ENCODE measurements at places on chromosomes 5 and 9.

DNA sequence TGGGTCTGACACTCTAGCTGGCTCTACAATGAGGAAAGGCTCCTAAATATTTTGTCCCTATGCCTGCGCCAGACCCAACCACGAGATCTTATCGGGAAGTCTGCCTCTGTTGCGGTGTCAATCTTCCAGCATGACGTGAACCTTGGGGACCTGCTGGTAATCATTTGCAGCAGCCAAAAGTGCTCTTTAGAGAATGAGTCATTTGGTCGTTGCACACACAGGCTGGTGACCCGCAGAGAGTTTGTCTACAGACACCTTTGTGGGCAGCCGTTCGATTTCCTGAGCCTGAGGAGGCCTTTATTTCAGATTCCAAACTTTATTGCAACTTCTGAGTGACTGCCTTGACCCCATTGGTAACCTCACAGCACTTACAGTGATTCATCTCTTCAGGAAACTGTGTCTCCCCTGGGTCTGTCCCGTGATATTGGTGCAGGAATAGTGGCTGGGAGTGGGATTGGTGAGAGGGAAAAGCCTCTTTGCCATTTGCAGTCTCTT is 326.1 kb downstream of the NSG2 start:
- DNase-seq, result no peak

DNA sequence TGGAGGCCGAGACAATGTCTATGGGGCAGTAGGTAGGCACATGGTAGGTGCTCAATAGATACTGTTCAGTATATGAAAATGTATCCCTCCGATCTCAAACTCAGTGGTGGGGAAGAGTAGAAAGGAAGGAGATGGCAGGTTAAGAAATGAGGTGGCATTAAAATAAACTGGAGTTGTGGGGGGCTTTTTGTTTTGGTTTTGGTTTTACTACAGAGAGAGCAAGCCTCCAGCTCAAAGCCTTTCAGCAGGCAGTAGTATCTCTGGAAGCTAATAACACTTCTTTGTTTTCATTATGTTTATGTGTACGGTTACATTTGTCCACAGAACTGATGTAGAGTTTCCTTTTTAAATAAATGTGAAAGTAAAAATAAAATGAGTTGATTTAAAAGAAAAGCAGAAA is 8.6 kb downstream of the MFAP3 start:
- no peak for DNase-seq

- no peak for DNase-seq
Measured at GRCh38 chr9:130986356-130986965, 22.5 kb upstream of the LAMC3 start.

GRCh38 chr5:51882647-51883046 is 499.4 kb downstream of the ISL1 start:
- no peak for DNase-seq

DNA sequence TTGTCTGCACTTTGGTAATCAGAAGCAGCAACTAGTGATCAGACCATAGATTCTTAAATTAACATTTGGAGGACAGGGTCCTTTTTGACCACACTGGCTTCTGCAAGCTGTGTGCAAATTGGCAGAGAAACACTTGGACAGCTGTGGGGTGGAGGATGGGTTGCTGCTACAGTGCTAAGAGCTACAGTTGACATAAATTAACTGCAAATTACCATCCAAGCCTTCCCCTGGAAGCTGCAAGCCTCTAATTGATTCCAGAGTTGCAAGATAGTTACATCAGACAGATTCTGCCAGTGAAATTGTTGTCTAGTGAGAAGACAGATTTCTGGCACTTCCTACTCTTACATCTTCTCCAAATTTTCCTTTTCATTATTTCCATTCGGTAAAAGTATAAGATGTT is 517.7 kb downstream of the DIRAS2 start:
- DNase-seq, result no peak

GRCh38 chr5:112161392-112161748 is 257.7 kb downstream of the EPB41L4A start:
- DNase-seq, result no peak

- DNase-seq, result no peak
Measured at GRCh38 chr5:6576861-6577501, 55.9 kb downstream of the NSUN2 start.

DNA sequence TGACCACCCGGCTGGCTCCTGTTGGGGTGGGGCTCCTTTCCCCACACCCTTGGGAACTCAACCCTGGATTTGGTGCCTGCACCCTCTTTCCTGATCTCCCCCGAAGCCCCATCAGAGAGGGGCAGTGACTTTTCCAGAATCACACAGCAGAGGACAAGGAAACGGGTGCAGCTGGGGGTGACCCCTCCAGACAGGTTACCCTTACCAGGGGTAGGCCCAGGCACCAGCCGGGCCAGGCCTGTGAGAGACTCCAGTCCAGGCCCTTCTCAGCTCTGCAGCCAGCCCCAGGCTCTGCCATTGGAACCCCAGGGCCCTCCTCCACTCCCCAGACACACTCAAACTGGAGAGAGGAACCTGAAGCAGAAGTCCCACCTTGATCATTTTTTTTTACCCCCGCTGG is 19.0 kb upstream of the PHYHD1 start:
- no peak for DNase-seq

DNA sequence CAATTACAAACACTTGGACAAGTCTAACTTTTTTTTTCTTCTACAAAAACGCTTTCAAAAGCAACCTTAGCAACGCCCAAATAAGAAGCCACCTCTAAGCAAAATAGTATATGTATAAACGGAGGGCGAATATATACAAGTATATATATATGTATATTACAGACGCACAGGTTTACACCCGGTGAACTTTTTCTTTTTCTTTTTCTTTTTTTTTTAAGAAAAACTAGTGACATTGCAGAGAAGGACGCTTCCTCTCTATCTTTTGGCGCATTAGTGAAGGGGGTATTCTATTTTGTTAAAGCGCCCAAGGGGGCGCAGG is 200 bp downstream of the NPR3 start:
- no peak for DNase-seq

GRCh38 chr9:126407114-126407870 is 80.7 kb downstream of the MVB12B start:
- DNase-seq, result no peak

DNA sequence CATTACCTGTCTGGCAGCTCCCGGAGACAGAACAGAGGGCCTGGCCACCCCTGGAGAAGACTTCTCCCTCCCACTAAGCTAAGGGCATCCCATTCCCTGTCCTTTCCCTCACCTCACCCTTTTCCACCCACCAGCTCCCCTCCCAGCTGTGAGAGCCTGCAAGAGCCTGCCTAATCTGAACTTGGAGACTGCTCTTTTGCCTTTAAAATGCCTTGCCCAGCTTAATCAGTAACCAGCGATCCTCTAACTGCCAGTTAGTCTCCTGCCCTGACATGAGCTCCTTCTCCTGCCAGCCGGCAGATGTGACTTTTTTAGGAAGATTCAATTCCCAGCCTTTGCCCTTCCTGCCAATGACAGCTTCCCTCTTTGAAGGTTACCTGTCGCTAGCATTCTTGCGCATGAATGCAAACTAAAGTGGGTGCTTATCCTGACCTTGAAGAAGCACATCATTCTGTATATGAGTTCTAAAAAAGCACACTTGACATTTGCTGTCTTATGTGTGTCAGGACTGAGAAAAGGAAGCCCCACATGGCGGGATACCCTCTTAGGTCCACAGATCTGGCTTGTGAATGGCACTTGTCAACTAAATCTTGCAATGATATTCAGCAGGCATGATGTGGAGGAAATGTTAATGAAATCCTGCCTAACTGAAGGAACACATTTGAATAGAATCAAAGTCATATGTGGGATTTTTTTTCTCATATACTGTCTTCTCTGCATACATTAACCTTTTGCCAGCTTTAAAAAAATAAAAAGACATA is 411.2 kb upstream of the SLC30A5 start:
- no peak for DNase-seq

GRCh38 chr5:9375756-9376155 is 170.1 kb downstream of the SEMA5A start:
- no peak for DNase-seq

DNA sequence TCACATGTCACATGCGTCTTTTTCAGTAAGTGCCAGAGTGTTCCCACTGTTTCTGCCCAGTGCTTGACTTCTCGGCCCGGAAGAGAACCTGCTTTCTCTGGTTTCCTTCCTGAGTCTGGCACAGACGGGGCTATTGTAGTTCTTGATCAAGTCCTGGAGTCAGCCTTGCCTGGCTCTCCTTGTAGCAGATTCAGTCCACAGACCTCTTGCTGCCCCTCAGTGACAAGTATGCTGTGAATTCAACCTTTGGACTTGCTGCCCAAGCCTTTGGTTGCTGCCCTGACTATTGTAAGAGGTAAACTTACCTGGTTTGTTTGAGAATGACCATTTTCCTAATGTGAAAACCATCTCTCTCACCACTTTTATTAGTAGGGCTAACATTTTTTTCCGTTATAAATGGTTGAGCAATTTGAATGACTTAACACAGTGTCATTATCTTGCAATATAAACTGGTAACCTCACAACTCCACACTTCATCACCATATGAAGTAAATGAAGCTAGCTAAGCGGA is 24.7 kb downstream of the ZBTB34 start:
- no peak for DNase-seq

DNA sequence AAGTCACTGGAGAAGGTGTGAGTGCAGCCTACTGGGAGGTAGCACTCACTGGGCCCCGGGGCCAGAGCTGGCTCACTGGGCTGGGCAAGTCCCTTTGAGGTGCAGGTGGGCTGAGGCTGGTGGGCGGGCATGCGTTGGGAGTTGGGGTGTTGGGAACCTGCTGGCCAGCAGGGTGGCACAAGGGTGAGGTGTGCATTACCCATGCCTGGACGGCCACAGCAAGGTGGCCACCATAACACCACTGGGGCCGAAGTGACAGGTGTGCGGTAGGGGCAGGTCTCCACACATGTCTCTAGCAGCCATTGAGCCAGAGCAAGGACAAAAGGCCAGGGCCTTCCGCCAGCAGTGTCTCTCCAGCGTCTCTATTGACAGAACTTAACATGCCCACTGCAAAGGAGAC is 22.6 kb downstream of the PRRT1B start:
- DNase-seq, result no peak

GRCh38 chr5:41883243-41883642 is 13.0 kb upstream of the OXCT1 start:
- DNase-seq, result no peak

DNA sequence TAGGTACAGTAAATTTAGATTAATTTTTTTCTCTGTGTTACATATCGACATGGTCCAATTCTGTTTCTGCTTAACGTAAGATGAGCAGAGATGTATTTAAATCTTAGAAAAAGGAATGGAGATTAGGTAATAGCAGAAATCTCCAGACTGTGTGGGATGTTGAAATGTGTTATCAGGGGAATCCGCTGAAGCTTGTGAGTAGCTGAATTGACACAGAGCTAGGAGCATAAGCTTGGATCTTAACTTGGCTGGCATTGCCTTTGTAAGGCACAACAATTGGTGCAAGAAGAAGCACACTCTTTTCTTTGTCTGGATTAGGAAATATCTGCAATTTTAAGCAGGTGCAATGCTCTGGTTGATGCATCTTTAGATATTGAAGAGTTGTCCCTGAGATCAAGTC is 53.1 kb downstream of the PLPPR1 start:
- no peak for DNase-seq

- DNase-seq, result peak; percentile 38
Measured at GRCh38 chr5:141692919-141693725, 11.1 kb upstream of the ARAP3 start.

DNA sequence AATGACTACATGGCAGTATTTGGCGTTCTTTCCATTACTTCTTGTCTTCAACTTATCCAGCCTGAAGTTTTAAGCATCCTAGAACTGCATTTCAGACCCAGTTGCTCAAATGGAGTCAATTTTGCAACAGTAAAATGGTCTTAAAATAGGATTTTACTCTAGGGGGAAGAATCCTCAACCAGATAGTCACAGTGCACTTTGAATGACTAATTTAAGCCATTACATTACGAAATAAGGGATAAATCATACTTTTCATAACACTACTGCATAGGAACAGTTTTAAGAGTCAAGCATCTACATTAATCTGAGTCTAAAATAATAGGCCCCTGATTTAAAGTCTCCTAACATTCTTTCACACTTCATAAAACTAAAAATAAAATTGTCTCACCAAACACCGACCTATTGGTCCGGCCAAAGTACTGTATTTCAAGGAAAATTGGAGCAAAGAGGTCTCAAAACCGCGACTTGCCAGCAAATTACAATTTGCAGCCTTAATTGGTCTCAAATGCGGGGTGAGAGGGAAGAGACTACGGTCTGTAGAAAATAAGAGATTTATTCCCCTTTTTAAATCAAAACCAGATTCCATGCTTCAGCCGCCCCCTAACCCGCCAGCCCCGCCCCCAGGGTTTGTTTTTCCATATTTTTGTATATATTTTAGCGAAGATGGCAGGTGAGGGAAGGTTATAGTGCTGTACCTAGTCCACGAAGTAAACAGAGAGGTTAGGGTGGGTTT is 1.2 kb upstream of the SMARCA2 start:
- no peak for DNase-seq

DNA sequence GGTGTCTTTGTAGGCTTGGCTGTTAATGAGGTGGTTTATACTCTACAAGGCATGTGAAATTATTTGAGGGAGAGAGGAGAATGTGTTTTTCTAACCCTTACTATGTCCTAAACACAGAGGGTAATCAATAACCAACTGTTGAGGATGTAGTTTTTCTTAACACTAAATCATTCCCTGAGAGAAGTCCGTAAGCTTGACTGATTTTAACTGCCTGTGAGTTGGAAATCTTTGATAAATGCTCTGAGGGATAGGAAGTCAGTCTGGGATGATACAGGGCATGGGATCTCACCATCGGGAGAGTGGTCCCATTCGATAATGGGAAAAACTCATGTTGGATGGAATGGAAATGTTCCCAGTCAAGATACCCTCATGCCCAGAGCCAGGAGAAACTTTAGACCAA is 249.6 kb downstream of the PDZD2 start:
- DNase-seq, result no peak

- no peak for DNase-seq
Measured at GRCh38 chr9:113678119-113678858, 197.8 kb upstream of the ZNF618 start.

GRCh38 chr5:151198861-151199260 is 25.0 kb downstream of the CCDC69 start:
- no peak for DNase-seq

GRCh38 chr9:93664549-93665120 is 88.3 kb downstream of the PHF2 start:
- DNase-seq, result no peak

GRCh38 chr9:121071756-121072421 is 2.9 kb upstream of the CNTRL start:
- no peak for DNase-seq

GRCh38 chr5:159917994-159918393 is 1.7 kb downstream of the ADRA1B start:
- no peak for DNase-seq

DNA sequence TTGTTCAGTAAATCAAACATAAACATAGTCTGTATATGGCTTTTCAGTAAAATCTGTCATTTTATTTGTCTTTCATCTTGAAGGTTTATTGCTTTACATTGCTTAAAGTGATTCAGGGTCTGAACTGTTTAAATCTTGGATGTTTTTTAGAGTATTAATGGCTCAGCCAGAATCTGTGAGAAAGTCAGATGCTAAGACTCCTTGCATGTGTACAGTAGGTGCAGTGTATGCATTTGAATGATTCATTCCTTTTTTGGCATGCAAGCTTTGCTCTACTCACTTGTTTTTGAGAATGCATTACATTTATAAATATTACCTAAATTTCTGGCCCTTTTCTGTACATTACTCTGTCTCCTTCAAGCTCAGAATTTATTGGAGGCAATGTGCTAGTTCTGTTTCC is 271.0 kb upstream of the RIOK2 start:
- no peak for DNase-seq
